CD4-positive, alpha-beta T cell treated with Interleukin-4 for 1 hour (primary cell): ENCODE measurements at places on chromosomes 7 and 10.
A peak's percentile ranks its signal among the peaks of the same experiment; 100 is the strongest.

DNA sequence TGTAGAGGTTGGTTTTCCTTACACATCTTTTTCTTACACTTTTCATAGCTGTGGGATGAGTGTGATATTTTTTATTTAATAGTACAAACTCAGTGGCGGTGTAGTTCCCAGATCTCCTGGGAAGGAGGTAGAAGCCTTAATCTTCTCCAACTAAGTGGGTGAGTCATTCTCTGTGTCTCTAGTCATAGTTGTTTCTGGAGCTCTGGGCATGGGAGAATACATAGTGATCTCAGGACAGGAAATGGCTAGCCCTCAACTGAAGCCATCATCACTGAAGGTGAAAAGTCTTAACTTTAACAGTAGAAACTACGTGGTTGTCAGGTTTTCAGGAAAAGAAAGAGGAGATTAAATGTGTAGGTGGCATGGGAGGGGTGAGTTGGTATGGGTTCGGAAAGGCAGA lies 319.4 kb upstream of the FZD8 start:
- no peak for DNase-seq

DNA sequence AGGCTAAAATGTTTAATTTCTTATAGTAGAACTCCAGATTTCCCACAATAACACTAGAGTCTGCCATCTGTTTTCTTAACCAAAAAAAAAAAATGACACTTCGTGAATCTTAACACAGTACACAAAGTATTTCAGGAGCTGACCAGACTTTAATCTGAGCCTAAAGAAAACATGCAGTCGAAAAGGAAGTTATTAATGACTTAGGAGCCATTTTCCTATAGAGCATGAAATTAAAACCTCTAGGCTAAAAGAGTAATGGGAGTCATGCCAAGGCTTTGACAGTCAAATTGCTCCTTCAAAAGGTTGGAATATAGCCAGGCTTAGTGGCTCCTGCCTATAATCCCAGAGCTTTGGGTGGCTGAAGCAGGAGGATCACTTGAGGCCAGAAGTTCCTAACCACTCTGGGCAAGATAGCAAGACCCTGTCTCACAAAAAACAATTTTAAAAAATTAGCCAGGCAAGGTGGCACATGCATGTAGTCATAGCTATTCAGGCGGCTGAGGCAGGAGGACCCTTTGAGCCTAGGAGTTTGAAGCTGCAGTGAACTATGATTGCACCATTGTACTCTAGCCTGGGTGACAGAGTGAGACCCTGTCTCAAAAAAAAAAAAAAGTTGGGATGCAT lies 13.6 kb downstream of the MICU1 start:
- DNase-seq = no peak

DNA sequence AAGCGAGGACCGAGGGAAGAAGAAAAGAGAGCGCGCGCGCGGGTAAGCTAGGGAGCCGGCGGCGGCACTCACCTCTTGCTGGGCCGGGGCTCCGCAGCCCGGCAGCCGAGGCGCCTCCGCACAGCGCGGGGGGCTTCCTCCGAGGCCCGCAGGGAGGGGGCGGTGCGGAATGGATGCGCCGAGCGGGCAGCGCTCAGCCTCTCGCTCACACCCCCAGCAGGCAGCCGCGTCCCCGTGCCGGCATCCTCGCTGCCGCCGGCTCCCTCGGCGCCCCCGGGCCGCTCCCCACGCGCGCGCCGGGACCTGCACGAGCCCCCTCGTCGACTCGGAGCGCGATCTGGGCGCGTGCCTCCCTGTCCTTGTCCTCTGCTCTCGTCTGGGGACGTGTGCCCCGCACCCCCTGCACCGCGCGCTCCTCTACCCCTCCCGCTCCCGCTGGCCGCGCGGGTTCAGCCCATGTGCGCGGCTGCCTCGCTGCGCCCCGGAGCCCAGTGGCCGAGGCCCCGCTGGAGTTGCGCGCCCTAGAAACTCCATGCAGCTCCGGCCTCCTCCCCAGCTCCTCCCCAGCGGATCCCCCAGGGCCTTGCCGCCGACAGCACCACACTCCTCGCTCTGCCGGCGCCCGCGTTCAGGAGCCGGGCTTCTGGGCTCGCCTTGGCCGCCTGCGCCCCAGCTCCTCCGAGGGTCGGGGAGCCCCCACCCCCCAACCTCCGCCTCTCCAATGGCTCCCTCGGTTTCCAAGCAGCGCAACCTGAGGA lies 75.3 kb downstream of the CALN1 start:
- DNase-seq = no peak

DNA sequence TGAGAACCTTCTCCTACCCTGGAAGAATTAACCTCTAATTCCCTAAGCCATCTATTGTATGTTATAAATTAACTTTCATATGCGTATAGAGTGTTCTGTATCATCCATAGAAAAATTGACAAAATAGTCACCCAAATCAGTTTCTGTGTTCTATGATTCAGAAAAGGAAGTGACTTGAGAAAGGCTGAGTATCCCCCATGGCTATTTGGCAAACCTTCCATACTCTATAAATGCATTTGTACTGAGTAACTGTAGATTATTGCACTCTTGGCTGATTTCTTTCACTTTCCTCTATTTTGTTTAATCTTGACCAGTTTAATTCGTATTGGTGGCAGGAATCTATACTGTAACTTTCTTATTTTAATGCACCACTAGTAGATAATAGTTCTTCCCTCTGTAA lies 182.2 kb downstream of the HTR7 start:
- no peak for DNase-seq

- DNase-seq = no peak
Measured at GRCh38 chr10:69742928-69743602, 58.6 kb upstream of the COL13A1 start.

DNA sequence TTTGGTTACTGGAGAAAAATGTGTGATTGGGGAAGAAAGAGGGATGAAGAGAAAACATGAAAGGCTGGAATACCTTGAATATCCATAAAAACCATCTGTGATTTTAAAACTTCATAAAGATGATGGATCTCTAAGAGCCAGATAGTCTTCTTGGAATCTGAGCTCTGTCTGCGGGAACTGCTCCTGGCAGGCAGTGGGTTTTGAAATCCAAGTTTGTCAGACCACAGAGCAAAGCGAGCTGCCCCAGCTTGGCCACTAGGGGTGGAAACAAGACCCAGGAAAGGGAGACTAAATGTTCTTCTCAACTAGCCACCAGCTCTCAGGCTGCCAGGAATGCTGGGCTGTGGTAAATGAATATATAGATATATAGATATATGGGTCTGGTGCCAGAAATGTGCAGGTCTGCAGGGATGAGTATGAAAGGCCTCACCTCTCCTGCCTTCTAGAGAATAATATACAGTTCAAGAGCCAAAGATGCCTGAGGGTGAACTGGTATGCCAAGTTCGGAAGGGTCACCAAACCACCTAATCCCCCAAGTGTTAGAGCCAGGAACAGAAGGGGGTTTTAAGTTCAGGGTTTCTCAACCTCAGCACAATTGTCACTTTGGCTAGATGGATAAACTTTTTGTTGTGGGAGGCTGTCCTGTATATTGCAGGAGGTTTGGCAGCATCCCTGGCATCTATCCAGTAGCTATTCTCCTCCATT lies 208.8 kb downstream of the KCNMA1 start:
- no peak for DNase-seq

- DNase-seq = no peak
Measured at GRCh38 chr10:59361663-59362143, 646 bp downstream of the FAM13C start.

- DNase-seq = no peak
Measured at GRCh38 chr10:73920089-73920488, 9.2 kb downstream of the PLAU start.

DNA sequence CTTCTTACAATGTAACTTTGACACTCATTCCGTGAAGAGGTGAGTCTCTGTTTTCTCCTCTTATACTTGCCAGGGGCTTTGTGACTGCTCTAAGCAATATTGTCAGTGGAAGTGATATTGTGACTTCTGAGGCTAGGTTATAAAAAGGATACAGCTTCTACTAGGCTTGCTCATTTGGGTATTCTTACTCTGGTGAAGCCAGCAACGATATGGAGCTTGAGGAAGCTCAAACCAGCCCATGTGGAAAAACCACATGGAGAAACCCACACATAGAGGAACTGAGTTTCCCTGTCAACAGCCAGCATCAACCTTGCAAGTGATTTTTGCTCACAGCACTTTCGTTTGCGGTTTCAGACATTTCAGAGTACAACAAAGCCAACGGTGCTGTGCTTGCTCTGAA lies 149.6 kb upstream of the SEMA3E start:
- DNase-seq = no peak

DNA sequence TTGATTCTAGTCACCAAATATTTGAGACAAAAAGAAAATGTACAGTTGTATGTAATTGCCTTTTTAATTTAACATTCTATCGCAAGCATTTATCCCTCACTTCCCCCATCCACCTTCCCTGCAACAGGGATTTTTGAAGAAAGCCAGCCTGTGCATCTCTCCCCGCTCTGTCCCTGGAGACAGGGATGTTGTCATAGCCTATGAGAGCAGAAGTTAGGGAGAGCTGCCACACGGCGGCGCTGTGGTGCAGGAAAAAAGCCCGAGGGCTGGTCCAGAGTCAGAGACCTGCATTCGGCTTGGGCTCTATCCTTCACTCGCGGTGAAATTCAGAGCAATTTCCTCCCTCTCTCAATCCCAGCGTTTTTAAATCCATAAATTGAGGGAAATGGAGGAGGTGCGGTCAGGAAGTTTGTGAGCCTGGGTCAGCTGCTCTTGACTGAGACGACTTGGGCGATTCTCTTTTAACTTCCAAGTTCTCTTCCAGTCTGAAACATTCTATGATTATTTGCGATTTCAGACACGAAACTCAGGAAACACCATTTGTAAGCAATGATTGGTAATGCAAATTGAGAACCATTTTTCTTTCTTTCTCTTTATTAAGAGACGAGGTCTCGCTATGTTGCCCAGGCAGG lies 17.5 kb downstream of the HKDC1 start:
- DNase-seq = peak; percentile 84

DNA sequence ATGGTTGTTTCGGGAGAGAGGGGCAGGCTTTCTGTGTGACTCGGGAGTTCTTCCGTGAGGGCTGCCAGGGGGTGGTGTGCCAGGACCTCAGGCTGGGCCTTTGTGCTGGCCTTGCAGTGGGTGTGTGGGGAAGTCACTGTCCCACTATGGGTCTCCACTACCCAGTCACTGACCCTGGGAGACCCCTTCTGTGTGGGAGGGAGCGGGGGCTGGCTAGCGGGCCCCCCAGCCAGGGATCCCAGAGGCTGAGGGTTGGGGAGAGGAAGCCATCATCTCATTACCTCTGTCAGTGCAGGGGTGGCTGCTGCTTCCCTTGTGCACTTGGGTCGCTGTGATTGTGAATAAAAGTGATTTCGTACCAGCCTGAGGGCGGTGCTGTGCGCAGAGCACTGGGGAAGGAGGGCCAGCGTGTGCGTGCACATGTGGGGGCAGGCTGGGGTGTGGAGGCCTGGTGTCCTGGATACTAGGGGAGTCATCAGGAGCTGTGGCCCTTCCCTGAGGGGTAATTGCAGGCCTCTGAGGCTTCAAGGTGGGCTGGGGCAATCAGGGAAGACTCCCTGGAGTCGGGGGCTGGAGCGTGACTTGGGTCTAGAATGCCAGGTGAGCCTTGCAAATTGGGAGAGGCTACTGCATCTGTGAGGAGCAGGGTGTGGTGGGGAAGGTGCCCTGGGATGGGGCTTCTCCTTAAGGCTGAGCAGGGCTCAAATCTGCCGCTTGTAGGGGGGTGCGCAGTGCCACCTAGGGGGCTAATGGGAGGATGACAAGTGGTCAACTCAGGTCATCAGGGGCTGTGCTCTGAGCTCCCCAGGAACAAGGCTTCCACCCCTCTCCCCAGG lies 98.9 kb downstream of the NEURL1 start:
- peak; percentile 36 for DNase-seq

GRCh38 chr10:77306666-77307065 lies 330.9 kb downstream of the KCNMA1 start:
- DNase-seq = no peak

DNA sequence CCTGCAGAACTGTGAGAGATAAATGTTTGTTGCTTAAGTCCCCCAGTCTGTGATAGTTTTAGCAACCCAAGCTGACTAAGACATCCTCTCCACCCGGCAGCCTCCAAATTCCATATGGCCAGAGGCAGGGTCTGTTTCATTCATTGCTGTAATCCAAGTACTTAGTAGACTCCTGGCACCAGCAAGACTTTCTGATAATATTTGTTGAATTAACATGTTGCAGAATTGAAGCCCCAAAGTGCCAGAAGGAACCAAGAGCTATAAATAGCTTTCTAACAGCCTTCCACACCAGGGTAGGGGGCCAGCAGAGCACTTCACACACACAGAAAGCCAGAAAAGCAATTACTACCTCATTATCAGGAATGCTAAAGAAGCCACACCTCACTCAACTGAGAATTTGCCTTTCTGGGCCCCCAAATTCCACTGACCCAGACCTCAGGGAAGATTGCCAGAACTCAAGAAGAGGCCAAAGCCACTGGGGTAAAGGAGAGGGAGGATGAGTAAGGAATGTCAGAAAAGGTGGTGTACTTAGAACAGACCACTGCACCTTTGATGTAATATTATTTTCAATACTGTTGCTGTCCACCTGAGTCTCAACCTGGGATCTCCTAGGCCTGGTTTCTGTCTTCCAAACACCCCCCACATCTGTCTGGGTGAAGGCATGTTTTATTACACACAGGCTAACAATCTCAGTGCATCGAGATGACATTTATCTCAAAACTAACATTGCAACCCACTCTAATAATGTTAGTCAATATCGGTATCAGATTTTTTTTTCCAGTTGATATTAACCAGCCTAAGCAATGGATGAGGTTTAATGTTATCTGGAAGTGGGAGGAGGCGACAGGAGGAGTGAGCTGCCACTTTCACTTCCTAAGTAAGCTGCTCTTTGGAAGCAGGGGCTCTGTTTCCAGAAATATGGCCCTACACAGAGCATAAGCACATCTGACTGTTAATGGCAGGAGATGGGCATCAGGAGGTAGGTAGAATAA lies 5.5 kb downstream of the NOD1 start:
- DNase-seq = no peak

DNA sequence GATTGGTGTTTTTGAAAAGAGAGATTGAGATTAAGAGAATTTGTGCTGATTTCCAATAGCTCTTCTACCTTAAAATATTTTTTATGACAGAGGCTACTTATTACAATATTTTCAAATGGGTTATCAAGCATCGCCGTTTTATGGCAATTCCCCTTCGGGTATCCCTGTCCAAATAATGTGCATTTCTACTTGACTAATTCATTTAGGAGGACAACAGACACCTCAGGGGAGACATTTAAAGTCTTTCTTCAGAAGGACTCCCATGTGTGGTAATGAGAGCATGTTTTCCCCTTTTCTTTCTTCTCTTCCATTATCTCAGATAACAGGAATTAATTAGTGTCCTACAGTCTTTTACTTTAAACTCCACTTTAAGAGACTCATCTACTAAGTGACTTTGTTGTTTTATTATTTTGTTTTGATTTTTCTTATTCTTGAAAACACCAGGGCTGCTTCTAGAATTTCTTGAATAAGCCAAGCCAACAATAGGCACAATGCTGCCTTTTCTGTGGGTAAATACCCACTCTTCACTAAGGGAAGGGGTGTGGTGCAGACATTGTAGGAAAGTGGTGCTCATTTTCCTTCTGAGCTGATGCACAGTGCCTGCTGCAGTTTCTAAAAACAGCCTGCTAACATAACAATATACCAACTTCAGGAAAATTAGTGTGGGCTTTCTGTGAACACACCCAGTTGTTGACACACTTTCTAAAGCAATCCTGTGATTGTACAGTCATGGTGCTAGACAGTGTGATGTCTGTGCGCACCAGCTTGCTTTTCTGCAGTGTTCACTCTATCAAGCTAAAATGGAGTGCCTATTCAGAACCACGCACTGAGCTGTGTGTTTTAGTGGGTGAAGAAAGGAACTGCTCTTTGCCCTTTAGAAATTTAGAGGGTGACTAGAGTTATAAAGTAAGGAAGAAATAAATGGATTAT lies 597.7 kb downstream of the NRG3 start:
- no peak for DNase-seq

GRCh38 chr7:44086627-44087026 lies 4.3 kb upstream of the POLM start:
- DNase-seq = no peak

- DNase-seq = no peak
Measured at GRCh38 chr10:91017198-91017597, 96.3 kb upstream of the ANKRD1 start.
